Left renal cortex interstitium (tissue), 4 donors: ENCODE measurements at places on chromosomes 1 and 21. TPM values are rescaled to one million over a fixed set of nuclear protein-coding genes. Genes with fewer than 3 reads are reported as not detected.
A peak's percentile ranks its signal among the peaks of the same experiment; 100 is the strongest.

- DNase-seq = no peak
These were observed 119.2 kb upstream of the NGF start for GRCh38 chr1:115457289-115457688.

The CD101 gene
- polyA plus RNA-seq = 1.8 TPM

GRCh38 chr1:180310095-180310494, 80.0 kb downstream of the LHX4 start:
- DNase-seq = no peak

The CSF3R gene
- polyA plus RNA-seq = 6.0 TPM

DNA sequence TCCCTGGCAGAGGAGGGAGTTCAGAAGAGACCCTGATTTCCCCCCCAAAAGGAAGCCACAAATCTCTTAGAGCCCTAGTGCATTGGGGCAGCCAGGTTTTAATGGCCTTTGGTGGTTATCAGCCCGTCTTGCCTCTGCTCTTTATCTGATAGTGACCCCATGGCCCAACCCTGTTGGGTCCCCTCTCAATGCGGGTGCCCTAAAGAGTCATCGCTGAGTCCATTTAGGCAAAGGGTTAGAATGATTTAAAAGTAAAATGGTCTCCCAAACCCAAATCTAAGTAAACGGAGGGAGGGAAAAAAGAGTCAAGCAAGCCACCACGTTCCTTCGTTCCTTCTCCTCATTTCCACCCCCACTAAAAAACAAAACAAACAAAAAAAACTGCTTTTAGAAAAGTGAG, 164.0 kb downstream of the RUNX1 start:
- no peak for DNase-seq

GRCh38 chr1:145961425-145962156, 2.8 kb downstream of the ANKRD34A start:
- no peak for DNase-seq

The ORC1 gene
- 5.9 TPM for polyA plus RNA-seq

- no peak for DNase-seq
These were observed 442.1 kb downstream of the PTBP2 start for GRCh38 chr1:97163591-97164275.

DNA sequence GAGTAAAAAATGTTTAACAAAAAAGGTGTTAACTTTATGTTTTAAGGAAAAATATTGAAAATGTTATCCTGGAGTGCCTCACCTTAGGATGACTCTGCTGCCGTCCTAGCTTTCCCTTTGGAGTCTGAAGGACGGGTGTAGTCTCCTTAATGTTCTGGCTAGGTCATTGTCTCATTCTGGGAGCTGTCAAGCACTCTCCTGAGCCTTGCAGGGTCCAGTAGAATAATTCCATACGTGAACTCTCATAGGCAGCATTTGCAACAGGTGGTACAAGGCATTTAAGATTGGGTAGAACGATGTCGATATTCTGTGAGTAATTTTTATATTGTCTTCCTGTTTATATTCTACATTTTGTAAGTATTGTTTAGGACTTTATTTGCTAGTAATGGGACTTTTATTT, 283.6 kb upstream of the C1orf105 start:
- no peak for DNase-seq

GRCh38 chr1:238484121-238484520, 593.4 kb upstream of the ZP4 start:
- no peak for DNase-seq

The GLIS1 gene
- polyA plus RNA-seq = 3.3 TPM

DNA sequence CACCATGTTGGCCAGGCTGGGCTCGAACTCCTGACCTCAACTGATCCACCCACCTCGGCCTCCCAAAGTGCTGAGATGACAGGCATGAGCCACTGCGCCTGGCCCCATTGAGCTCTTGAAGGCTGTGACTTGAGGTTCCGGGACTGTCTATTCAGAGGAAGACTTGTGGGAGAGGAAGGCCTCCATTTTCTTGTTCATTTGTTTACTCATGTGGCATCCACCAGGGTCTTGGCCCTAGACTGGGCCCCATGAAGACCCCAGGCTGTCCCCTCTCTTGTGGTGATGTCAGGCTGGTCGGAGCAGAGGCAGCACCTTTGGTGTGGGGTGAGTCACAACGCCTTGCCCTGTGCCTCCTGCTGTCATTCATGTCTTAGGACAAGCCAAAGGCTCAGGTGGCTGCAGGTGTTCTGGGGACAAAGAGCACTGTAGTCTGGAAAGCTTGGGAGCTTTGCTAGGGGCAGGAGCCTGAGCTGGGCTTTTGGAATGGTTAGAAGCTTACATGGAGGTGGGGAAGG, 224.6 kb upstream of the C1orf174 start:
- no peak for DNase-seq

- DNase-seq = no peak
These were observed 140.5 kb downstream of the TIAM1 start for GRCh38 chr21:31203431-31204054.

GRCh38 chr1:155062702-155063411, 683 bp upstream of the EFNA4 start:
- no peak for DNase-seq

DNA sequence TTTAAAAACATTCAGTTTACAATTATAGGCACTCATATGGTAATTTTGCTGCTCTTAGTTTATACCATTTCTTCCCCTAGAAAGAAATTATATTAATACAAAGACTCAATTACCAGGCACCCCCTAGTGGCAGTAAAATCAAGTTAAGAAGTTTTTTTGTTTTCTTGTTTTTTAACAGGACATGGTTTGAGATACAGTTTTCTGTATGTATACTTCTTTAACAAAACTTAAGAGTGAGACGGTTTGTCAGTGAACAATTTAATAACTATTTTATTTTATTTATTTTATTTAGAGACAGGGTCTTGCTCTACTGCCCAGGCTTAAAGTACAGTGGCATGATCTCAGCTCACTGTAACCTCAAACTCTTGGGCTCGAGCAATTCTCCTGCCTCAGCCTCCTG, 224.6 kb downstream of the FAF1 start:
- no peak for DNase-seq

The FAM110D gene
- polyA plus RNA-seq = 1.0 TPM

The TBX15 gene
- 0.26 TPM for polyA plus RNA-seq

DNA sequence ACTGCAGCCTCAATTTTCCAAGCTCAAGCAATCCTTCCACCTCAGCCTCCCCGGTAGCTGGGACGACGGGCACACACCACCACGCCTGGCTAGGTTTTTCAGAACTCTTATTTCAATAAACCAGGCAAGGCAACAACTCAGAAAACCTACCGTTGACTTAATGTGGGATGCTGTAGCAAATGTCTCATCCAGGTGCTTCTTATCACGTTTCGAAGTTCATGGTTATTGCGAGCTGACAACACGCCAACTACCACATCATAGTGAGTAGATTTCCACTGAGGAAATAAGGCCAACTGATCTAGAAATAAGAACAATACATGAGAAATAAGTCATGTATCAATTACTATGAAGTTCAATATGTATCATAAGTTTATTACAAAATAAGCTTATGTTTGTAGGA, 9.7 kb downstream of the B3GALNT2 start:
- DNase-seq = no peak

DNA sequence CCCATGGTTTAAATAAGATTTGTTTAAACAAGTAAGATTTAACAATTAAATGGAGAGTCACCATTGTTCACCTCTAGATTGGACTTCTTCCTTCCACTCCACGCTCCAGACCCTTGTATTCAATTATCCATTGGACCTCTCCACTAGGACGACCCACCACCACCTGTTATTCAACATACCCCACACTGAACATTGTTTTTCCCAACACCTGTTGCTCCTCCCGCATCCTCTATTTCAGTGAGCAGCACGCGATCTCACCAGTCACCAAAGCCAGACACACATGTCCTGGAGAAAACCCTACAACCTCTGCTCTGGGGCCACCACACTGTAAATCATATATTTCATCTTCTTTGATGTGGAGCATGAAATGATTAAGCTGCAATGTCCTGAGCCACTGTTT, 28.6 kb downstream of the ATP8B2 start:
- DNase-seq = no peak

DNA sequence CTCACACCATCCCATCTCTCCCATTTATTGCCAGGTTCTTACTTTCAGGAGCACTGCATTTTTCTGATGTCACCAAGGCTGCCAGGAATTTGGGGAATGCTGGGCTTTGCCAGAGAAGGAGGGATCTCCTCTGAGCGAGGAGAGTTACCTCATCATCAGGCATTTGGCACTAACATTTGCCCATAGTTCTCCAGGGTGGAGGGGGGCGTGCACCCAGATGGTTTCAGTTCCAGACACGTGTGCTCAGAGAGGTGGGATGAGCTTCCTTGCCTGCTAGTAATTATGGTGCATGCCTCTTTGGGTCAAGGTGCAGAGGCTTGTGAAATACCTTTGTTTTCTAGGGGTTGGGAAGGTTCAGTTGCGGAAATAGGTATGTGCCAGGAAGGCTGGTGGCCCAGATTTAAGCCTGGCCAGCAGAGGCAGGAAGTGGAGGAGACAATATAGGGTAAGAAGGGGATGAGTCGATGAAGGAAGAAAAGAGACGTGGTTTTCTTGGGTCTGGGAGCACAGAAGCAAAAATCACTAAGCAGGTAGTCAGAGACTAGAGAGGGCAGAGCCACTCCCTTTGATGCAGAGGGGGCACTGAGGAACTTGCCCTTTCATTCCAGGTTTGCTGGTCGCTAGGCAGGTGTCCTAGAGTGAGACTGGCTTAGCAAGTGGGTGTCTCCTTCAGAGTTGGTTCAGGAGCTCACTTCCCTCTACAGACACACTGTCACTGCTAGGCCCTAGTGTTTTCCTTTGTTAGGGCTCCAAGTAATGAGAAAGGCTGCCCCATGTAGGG, 7.2 kb downstream of the TUFT1 start:
- no peak for DNase-seq

The SLC2A5 gene
- 1.0 TPM for polyA plus RNA-seq

GRCh38 chr1:31007462-31007991, 58.0 kb downstream of the PUM1 start:
- DNase-seq = peak; percentile 32

DNA sequence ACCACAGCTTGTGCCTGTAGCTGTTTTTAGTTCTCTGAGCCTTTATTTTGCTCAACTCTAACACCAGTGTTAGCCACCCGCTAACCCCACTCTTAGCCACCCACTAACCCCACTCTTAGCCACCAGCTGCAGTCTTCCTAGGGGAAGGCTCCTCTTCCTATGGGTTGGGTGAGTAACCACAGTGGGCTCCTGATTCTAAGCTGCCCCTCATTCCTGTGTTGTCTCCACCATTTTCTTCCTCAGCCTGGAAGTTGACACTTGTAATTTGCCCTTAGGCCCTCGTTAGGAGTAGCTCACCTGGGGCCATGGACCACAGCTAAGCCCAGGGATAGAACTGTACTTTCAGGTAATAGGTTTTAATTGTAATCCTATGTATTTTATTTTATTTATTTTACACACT, 782.9 kb upstream of the TPTE start:
- no peak for DNase-seq

The RGS8 gene
- 0.04 TPM for polyA plus RNA-seq

DNA sequence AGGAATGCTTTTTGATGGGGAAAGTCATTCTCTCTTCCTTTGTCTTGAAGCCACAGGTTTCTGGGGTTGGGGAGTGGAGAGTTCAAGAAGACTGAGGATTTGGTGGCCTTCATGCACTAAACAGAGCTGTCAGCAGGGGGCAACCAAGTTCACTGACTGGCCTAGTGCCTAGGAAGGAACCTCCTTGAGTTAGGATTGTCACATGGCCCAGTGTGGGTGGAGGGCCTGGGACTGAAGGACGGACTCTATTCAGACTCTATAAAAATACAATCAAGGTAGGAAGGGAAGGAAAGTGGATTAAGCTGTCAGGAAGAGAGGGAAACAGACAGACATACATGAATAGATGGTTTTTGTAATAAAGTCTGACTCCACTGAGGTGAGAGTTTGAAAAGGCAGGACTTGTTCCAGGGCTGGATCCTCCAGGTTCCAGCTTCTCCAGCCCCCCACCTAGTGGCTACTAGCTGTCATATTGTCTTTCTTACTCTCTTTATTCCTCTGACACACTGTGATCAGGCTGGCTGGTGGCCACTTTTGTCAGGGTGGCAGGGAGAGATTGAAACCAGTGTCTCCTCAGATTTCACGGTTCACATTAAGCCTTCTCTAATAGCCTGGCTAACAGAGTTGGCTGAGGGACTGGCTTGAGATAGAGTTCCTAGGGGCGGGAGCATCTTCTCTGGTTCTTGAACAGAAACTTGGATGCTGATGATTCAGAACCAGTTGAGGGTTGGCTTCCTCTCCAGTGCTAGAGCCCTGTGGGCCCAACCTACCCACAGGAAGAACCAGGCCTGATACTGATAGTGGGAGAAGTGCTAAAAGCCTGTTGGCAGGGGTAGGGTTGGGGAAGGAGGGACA, 4.1 kb upstream of the SH3BGRL3 start:
- peak; percentile 69 for DNase-seq
